ENCODE measurements at places on chromosomes 1 and 21.
A peak's percentile ranks its signal among the peaks of the same experiment; 100 is the strongest.

DNA sequence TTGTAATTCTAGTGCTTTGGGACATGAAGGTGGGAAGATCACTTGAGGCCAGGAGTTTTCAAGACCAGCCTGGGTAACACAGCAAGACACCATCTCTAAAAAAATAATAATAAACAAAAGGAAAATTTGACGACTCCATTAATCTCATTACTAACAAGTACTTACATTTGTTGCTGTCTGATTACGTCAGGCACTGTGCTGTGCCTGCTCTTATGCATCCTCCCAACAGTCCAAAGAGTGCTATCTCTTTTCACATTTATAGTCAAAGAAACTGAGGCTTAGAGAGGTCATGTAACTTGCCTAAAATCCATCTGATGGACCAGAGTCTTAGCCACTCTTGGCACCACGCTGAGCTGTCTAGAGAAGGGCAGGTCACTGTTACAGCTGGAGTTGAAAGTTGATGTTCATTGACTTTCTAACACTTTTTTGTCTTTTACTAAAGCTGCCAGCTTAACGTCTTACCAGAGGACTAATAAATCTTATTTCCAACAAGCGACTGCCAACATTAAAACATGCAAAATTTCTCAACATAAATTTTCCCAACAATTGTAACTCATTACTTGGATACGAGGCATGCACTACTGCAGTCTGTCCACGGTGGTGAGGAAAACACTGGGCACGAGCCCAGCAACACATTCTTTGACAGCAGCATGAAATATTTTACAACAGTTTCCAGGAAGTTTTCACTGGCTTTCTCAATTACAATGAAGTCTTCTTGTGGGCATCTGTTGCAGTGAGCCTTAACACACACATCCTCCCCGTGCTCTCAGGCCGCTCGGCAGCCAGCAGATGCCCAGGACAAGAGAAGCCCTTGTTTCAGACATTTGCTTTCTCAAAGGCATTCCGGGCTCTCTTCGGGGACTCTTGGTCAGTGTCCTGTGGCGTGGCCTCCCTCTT, 262.9 kb upstream of the PROX1 start:
- no peak for DNase-seq

DNA sequence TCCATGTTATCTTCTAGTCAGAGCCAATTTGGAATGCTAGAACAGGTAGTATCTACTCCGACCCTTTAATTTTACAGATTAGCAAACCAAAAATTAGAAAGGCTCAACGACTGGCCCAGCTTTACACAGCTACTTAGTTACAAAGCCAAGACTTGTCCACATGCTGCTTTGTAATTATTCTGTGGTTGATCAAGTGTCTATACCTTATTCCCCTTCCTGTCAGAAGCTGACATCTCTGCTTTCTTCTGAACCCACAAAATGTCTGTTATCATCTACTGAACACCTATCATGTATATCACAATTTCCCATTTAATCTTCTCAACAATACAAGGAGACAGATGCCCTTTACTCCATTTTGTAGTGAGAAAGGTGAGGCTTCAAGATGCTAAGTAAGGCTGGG, 15.6 kb downstream of the TGFBR3 start:
- no peak for DNase-seq

DNA sequence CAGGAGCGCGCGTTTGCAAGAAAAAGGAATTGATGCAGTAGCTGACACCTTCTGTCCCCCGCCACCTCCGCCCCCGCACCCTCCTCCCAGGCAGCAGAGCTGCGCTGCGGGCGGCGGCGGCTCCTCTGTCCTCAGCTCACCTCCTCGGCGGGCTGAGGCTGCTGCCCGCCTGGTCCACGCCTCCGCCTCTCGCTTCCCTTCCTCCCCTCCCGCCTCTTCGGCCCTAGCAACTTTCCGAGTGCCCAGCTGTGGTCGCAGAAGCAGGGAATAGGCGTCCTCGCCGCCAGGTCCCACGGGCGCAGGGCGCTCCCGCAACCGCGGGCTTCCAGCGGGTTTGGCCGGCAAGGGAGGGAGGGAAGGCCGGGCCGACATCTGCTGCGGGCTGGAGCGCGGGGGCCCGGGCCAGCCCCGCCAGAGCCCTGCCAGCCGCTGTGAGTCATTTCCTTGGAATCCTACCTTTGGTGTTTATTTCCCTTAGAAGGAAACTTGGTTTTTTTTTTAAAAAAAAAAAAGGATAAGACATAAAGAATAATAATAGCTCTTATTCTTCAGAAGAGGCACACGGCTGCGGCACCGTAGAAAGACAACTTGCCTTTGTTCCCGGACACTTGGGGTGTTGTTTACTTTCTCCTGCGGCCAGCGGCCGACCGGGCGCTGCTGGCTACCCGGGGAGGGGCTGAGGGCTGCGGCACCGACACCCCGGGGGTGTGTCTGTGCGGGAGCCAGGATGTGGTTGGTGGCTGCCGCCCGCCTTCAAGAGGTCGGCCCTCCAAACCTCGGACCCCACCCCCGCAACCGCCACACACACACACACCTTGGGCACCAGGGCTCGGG, 1.1 kb downstream of the SERTAD4 start:
- DNase-seq, result no peak

DNA sequence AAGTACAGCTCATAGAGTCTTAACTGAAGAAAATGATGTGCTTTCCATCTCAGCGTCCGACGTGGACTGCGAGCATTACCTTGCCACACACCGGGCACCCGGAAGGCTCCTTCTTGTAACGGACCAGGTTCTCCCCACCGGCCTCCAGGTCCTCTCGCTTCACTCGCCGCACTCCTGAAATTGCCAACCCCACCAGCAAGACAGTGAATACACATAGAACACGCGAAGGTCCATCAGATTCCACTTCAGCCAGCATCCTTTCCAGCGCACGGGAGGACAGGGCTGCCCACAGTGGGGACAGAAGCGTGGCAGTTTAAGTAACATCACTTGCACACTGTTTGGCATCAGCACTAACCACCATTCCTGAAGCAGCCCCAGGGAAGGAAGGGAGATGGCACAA, 53.3 kb downstream of the PRDM15 start:
- no peak for DNase-seq

- DNase-seq, result peak; percentile 61
These were observed 14.1 kb downstream of the ENTREP3 start for GRCh38 chr1:155241069-155241679.

- peak; percentile 11 for DNase-seq
These were observed 1.4 kb downstream of the NUCKS1 start for GRCh38 chr1:205748403-205749233.

DNA sequence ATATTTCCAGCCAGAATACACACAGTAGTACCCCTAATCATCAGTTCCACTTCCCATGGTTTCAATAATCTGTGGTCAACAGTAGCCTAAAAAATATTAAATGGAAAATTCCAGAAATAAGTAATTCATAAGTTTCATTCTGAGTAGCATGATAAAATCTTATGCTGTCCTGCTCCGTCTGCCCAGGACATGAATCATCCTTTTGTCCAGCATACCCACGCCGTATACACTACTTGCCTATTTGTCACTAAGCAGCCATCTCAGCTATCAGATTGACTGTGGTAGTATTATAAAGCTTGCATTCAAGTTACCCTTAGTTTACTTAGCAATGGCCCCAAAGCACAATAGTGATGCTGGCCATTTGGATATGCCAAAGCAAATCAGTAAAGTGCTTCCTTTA, 118.7 kb downstream of the SLC5A9 start:
- DNase-seq, result no peak

- DNase-seq, result no peak
These were observed 918 bp downstream of the MIB2 start for GRCh38 chr1:1616045-1616790.

- DNase-seq, result no peak
These were observed 25.6 kb upstream of the ENO1 start for GRCh38 chr1:8903908-8904650.

- no peak for DNase-seq
These were observed 17.7 kb downstream of the TCHHL1 start for GRCh38 chr1:152071123-152071522.

DNA sequence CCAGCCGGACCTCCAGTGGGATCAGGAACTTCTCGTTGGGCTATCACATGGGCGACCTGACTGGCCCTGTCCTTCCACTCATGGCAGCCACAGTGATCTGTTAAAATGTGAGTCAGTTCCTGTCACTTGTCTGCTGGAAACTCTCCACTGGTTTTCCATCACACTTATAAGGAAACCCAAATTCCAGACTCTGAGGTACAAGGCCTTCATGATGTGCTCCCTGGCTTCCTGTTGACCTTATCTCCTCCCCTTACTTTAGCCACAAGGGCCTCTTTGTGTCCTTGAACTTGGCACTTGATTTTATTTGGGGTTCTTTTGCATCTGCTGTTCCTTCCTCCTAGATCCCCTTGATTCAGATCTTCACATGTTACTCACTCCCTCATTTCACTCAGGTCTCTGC, 96.8 kb downstream of the TENT5C start:
- no peak for DNase-seq

GRCh38 chr1:220144051-220144450, 50.1 kb downstream of the IARS2 start:
- no peak for DNase-seq

GRCh38 chr1:76830373-76830772, 36.9 kb upstream of the ST6GALNAC5 start:
- DNase-seq, result no peak

GRCh38 chr1:85550784-85551516, 29.6 kb upstream of the CCN1 start:
- no peak for DNase-seq

DNA sequence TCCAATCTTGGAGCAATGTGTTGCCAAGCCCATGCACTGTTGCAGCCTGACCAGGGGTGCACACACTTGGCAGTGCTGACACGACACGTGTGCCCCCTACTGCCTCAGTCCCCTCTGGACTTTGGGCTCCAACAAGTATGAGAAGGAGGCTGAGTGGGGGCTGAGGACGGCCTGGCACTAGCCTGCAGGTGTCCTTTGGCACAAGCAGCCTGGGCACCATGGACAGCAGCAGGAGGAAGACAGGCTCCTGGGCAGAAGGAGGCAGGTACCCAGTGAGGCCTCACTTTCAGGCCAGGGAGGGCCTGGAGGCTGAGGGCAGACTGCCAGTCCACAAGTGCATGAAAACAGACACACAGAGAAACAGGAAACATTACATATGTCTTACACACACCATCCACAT, 1702.9 kb upstream of the B3GALT2 start:
- no peak for DNase-seq

DNA sequence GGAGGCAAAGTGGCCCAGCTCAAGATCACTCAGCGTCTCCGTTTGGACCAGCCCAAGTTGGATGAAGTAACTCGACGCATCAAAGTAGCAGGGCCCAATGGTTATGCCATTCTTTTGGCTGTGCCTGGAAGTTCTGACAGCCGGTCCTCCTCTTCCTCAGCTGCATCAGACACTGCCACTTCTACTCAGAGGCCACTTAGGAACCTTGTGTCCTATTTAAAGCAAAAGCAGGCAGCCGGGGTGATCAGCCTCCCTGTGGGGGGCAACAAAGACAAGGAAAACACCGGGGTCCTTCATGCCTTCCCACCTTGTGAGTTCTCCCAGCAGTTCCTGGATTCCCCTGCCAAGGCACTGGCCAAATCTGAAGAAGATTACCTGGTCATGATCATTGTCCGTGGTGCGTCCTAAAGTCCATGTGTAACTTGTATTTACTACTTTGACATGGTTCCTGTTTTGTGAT, 2.7 kb downstream of the RBM15 start:
- DNase-seq, result no peak

- no peak for DNase-seq
These were observed 47.0 kb upstream of the PALMD start for GRCh38 chr1:99598738-99599411.

DNA sequence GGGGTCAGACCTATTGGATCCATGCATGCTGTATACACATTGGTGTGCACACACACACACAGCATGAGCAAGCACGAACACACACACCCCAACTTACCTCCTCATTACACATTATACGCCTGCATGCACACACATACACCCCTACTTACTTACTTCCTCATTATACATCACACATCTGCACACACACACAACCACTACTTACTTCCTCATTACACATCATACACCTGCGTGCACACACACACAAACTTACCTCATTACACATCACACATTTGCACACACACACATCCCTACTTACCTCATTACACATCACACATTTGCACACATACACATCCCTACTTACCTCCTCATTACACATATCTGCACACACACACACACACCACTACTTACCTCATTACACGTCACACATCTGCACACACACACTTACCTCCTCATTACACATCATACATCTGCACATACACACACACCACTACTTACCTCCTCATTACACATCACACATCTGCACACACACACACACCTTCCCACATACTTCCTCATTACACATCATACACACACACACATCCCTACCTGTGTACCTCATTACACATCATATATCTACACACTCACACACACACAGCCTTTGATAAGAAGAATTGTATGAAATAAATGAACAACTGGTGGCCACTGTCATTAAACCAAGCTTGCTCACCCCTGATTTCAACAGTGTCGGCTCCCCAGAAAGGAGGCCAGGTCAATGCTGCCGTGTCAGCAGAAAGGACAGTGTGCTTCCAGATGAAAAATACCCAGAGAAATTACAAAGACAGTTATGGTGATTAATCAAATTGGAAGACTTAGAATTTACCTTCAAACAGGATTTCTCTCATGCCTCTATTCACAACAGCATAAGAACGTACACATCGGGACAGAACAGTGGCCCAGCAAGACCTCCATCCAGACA, 117.8 kb downstream of the SETD4 start:
- DNase-seq, result no peak

DNA sequence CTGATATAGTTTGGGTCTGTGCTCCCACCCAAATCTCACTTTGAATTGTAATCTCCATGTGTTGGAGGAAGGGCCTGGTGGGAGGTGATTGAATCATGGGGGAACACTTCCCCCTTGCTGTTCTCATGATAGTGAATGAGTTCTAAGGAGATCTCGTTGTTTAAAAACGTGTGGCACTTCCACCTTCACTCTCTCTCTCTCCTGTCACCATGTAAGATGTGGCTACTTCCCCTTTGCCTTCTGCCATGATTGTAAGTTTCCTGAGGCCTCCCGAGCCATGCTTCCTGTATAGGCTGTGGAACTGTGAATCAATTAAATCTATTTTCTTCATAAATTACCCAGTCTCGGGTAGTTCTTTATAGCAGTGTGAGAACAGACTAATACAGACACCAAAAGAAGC, 40.4 kb downstream of the FRRS1 start:
- no peak for DNase-seq

GRCh38 chr1:160777486-160778089, 18.4 kb upstream of the LY9 start:
- DNase-seq, result no peak

DNA sequence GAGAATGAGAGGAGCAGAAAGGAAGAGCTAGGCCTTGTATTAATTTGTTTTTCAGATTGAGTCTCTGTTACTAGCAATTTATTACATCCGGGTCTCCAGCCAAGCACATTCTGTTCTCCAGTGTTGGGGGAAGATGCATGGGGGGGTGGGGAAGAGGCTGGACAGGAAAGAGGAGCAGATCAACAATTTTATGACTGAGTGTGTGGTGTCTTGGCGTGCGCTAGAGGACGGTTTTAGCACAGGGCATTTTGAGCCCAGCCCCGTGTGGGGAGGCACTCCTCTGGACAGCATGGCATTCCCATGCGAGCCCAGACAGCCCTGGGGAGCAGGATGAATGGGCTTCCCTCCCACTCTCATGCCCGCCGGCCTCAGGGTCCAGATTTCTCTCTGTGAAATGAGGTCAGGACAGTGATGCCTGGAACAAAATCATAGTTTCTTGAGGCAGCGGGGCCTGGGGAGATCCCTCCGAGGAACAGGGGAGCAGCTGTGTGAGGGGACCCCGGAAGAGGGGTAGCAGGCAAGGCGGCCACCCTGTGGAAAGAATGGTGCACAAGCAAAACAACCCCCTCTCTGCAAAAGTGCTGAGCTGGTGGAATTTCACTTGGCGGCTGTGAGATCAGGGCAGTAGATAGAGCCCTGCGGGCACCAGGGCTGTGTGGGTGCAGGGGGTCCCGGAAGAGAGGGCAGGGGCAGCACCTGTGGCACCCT, 16.3 kb downstream of the SOX13 start:
- no peak for DNase-seq
